B cell (primary cell): ENCODE measurements at places on chromosomes 12 and 14. TPM values are rescaled to one million over a fixed set of nuclear protein-coding genes. Genes with fewer than 3 reads are reported as not detected.

The RBM25 gene
- 20.2 and 47.9 TPM in 2 replicates for polyA plus RNA-seq

The SRGAP1 gene
- under 0.01 and 0.01 TPM in 2 replicates for polyA plus RNA-seq

The TMEM179 gene
- not detected in 2 replicates for polyA plus RNA-seq

The FOXG1 gene
- not detected in 2 replicates for polyA plus RNA-seq

The NPAS3 gene
- not detected in 2 replicates for polyA plus RNA-seq

The PSEN1 gene
- 10.2 and 19.3 TPM in 2 replicates for polyA plus RNA-seq

GRCh38 chr12:116241157-116241759 lies 36.2 kb downstream of the MED13L start:
- no peak for DNase-seq

DNA sequence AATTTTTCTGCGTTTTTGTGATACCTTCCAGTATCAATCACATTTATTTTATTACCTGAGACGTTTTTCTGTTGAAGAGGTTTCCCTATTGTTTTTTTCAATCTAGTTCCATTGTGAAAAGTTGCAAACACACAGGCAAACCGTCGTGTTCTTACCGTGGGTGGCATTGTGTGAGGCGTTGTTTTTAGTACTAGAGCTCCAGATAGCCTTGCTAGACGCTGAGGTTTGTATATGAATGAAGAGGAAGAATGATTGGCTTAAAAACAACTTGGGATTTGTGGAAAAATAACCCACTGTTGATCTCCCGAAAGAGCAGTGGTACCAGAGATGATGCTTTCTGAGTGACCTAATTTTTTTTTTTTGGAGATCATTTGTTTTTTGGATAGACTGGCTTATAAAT lies 1.0 kb downstream of the SOCS4 start:
- DNase-seq: no peak

- no peak for DNase-seq
Observed at GRCh38 chr14:77104393-77104792, 6.3 kb downstream of the CIPC start.

- no peak for DNase-seq
Observed at GRCh38 chr14:106792543-106792942, 1266.2 kb downstream of the TMEM121 start.

GRCh38 chr12:9707356-9707755 lies 25.5 kb downstream of the CLECL1 start:
- DNase-seq: no peak

DNA sequence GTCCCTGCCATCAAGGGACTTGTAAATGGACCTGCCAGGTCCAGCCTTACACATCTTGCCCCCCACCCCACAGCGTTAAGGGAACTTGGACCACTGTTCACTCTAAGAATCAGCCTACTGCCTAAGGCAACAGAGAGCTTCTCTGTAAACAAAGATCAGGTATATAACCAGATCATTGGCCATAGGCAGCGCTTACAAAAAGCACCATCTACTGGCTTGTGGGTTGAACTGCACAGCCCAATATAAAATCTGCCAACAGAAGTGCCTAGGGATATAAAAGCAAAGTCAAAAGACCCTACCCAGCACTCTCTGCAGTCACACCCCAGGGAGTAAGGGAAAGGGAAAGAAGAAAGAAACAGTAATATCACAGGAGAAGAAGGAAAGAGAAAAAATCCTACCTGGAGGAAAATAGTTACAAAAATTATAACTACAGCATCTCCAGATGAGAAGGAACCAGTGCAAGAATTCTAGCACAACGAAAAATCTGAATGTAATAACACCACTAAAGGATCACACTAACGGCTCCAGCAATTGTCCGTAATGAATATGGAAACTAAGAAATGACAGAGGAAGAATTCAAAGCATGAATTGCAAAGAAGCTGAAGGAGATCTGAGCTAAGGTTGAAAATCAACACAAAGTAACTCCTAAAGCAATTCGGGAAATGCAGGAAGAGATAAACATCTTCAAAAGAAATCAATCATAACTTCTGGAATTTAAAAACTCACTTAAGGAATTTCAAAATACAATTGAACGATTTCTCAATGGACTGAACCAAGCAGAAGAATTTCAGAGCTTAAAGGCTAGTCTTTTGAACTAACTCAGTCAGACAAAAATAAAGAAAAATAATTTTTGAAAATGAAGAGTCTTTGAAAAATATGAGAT lies 95.2 kb upstream of the PCED1B start:
- peak; percentile 51 for DNase-seq

DNA sequence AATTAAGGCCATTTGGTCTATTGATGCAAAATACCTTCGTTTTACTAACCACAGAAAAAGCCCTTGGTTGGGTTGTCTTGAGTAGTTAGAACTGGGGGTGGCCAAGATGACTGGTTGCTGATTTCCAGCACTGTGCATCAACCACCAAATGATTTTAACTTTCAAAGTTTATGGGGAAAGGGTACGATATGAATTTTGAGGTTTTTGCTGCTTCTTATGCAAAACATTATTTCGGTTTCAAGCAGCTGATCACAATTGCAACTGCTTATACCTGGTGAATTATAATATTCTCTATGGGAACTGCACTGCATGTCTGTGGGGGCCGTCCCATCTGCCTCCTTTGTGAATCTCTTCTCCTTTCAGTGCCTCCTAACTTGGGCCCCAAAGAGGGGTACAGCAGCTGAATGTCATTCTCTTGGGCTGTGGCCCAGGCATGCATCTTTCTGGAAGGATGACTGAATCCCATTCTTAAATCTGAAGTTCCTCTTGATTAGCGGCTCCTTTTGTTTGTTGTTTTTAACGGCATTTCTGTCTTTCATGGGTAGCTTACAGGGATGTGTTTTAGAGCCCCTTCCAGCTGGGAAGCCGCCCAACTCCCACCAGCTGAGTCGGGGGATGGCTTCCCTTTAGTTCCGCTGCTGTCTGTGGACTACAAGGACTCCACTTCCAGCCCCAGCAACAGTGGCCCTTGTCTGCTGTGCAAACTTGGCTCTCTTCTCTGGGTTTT lies 479.8 kb downstream of the ZFP36L1 start:
- peak; percentile 69 for DNase-seq

- no peak for DNase-seq
Observed at GRCh38 chr12:102971227-102971626, 13.8 kb downstream of the ASCL1 start.

DNA sequence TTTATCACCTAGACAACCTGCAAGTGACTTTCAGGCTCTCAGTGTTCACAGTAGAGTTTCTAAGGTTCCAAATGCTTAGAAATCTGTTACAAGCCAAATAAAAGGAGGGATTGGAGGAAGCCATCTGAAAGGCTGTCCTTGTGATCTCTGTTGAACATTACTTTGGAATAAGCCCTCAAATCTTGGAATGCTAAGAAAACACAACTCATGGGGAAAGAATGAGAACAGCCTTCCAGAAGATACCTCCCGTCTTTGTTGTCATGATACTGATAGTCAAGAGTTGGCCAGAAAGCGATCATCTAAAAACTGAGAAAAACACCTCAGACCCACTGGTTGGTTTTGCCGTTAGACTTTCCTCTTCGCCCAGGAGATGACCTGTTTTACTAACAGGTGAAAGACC lies 44.4 kb upstream of the KCNK13 start:
- no peak for DNase-seq

DNA sequence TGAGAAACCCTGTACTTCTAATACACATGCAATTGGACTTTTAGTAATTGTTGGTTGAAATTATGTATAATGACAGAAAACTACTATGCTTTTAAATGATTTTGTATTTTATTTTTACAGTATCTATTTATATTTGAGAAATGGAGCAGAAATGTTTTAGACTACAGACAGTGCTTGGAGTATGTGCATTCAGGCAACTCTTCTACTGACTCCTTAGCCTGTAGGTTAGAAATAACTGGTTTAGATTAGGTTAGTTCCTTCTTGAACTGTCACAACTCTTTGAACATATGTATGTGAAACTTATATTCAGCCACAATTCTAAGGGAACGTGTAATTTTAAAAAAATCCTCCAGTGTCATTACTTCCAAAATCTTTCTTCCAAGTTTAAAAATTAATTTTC lies 1.7 kb downstream of the FGFR1OP2 start:
- DNase-seq: no peak

GRCh38 chr12:12396694-12397093 lies 39.8 kb downstream of the BORCS5 start:
- no peak for DNase-seq

GRCh38 chr14:96390965-96391292 lies 999 bp upstream of the AK7 start:
- DNase-seq: no peak

GRCh38 chr12:121216102-121216501 lies 6.2 kb downstream of the P2RX4 start:
- DNase-seq: no peak

DNA sequence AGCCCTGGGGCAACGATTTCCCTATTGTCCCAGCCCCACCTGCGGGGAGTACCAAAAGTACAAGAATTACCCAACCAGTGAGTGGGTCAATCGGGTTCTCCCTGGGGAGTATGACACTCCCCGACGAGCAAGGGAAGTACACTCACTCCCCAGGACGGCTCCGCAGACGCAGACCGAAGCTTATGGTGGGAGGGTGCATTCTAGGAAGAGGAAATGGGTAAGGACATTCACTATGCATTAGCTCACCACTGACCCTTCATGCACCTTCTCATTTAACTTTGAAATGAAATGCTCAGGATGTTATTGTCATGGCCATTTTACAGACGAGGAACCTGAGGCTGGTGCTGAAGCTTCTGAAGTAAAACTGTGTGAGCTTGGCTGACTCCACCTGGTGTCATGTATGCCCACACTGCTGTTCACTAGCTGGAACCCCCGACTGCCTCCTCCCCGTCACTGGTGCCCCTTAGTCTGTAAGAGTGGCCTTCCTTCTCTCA lies 45.8 kb upstream of the TMED10 start:
- peak; percentile 77 for DNase-seq

- no peak for DNase-seq
Observed at GRCh38 chr12:132866251-132866828, 21.1 kb downstream of the CHFR start.

DNA sequence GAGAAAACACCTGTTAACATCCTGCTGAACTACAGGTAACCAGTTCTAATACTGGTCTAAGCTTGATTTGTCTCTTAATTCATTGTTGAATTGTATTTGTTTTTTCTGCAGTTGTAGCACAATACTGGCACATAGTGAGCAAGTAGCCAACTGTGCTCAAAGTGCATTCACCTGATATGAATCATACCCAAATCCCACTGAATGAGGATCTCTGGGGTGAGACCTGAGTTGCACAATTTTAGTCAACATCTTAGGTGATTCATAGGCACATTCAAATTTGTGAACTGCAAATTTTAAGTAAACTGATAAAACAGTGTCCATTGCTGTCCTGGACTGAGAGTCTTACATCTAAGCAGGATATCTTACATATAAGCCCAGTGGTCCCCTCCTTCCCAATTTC lies 12.8 kb downstream of the KCNC2 start:
- DNase-seq: no peak

- DNase-seq: no peak
Observed at GRCh38 chr12:112792301-112792700, 753 bp downstream of the RPH3A start.

DNA sequence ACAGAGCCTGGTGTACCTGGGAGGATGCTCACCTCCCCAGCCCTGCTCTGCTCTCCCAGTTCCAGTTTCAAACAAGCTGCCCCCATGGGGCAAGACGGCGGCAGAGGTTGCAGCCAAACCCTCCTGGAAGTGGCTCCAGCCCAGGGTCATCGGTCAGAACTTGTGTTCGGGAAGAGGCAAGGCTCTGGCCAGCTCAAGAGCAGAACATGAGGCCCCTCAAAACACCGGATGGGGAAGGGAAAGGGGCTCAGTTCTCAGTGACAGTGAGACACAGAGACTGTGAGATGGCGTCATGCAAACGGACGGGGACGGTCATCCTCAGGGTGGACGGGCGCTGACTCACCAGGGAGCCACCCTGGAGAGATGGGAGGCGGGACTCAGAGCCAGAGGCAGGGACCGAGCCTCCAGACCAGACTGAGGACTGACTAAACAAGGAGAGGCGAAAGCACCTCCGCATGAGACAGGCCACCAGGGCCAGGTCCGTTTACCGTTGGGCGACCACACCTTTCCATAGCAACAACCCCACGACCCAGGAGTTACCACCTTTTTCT lies 63.9 kb upstream of the GALNT9 start:
- DNase-seq: no peak

DNA sequence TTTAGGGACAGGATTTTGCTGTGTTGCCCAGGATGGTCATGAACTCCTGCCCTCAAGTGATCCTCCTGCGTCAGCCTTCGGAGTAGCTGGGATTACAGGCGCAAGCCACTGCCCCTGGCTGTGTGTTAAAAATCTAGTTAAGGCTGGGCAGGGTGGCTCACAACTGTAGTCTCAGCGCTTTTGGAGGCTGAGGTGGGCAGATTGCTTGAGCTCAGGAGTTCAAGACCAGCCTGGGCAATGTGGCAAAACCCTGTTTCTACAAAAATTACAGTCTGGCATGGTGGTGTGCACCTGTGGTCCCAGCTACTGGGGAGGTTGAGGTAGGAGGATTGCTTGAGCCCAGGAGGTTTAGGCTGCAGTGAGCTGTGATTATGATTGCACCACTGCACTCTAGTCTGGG lies 9.2 kb downstream of the DDIT3 start:
- no peak for DNase-seq

DNA sequence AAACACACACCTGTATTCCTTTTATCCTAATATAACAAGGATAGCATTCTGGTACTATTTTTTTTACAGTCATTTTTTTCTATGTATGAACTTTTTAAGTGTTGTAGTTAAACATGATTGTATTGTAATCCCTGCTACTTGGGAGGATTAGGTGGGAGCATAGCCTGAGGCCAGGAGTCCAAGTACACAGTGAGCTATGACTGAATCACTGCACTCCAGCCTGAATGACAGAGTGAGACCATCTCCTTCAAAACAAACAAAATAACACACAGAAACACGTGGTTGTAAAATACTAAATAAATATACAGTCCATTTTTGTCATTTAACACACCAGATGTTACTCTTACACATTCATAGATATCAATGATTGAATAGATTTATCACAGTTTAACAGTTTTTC lies 56.9 kb downstream of the MAP4K5 start:
- no peak for DNase-seq

GRCh38 chr14:70709726-70710382 lies 68.1 kb downstream of the TTC9 start:
- DNase-seq: no peak
